ENCODE measurements at places on chromosomes 1 and 21.
A peak's percentile ranks its signal among the peaks of the same experiment; 100 is the strongest.

- no peak for DNase-seq
These were observed 31.8 kb downstream of the CLEC20A start for GRCh38 chr1:178465011-178465410.

DNA sequence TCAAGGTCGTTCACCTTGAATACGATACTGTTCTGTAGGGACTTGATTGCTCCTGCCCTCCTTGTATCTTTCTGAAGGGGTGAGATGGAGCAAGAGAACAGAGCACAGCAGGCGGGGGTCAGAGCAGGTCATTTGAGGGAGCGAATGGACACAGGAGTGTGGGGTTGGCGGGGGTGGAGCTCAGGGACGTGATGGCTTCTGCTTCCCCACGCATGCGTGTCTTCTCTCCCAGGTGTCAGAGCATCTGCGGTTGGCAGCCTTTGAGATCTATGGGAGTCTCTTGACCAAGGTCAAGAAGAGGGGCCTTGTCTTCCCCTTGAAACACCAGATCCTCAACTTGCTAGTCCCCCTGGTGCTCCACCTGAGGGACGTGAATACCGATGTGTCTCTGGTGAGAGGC, 63.9 kb downstream of the INAVA start:
- no peak for DNase-seq

DNA sequence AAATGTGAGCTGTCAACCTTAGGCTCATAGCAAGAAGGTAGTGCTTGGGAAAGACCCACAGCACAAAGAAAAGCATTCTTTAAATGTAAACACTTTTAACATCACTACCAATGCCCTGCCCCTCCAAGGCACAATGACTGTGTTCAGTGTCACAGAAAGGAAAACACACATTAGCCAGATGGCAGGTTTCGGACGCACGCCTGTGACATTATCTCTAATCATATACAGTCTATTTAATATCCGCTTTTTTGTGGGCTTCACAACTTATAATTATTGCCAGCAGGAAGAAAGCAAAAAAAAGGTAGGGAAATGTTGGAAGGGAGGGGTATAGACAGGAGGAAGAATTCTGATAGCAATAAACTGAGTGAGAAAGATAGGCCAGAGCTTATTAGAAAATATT, 112.4 kb upstream of the BEND5 start:
- DNase-seq, result no peak

- no peak for DNase-seq
These were observed 9.4 kb downstream of the PROX1 start for GRCh38 chr1:213997038-213997771.

DNA sequence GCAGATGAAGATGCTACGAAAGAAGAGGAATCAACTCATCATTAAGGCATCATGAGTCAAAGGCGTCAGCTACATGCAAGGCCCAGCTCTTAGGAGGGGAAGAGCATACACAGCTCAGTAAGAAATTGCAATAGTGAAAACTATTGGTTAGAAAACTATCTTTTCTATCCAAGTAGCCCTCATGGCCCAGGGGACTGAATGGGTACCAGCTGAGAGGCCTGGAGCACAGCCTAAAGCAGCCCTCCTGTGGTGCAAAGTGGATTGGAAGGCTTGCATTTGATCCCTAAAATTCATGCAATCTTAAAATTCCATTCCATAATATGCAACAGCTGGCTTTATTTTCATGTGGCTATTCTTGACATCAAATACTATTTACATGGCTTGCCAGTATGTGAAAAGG, 251.8 kb upstream of the USP24 start:
- no peak for DNase-seq

- DNase-seq, result no peak
These were observed 85.6 kb downstream of the PAX7 start for GRCh38 chr1:18716112-18716784.

DNA sequence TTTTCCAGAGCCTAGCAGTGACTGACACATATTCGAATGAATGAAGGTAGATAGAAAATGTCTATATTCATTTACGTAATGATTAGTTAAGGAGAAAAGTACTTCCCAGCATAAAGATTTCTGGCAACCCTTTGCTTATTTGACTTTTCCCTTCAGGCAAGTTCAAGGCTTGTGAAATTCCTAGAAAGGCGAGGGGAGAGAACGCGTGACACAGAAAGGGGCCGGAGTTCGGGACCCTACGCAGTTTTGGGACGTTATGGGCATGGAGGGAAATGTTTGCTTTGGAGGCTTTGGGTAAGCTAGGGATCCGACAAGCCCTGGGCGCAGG, 472 bp upstream of the USP25 start:
- no peak for DNase-seq

DNA sequence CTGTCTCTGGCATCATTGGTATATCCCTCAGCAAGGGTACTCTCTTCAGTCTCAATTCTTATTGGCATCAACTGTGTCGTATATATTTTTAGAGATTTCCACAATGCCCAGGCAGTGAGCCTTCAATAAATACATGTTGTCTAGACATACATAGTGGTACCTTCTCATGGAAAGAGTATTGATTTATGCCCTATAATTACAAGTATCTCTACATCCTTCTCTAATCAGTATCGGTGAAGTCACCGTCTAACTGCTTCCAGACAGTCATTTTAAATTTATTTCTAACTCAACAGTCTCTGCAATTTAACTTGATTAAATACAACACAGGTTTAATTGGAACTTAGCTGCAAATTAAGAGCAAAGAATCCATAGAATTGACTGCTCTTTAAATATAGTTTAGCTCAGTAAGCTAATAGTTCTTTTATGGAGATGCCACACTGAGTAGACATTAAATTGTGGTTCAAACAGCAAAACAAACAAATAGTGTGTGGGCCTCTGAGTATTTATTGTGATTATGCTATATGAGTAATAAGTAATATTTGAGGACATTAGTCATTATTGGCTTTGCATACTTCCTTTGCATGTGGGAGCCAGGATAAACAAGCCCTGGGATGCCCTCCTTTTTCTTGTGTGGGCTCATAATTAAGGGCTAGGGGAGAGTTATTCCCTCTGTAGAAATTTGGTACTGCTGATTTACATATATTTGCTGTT, 126.9 kb upstream of the DUSP10 start:
- no peak for DNase-seq

DNA sequence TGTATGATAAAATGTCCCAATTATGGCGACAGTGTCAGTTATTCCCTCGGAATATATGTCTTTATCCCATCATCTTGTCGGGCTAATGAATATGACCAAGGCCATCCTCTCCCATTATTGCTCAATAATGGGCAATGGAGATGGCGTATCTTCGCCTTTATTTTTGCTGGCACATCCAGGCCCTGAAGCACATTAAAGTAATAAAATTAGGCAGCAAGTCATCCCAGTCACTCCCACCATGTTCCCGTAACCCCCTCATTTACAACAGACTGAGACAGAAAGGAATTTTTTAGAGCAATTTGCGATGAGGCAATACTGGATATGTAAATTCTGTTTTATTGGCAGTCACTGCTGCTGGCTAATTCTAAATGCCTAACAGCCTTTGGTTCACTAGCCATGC, 35.3 kb downstream of the CLIC6 start:
- DNase-seq, result peak; percentile 53

DNA sequence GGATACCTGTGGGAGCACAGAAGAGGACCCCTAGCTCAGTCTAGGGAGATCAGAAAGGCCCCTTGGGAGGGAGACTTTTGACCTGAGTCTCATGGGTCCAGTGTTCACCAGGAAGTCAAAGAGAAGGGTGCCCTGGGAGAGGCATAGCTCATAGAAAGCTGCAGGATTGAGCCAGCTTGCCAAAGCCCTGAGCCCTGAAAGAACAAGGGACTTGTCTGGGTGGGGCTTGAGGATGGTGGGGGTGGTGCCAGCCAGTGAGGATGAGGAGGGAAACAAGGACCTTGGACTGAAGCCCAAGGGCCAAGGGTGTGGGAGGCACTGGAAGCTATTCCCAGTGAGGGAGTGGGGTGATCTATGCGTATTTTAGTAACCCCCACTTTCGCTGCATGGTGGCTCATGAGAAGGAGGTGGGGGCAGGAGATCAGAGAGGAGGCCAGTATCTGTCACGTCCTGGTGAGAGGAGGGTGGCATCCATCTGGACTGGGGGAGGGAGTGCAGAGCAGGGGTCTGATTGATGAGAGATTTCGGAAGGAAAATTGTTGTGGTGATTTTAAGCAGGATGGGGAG, 28.4 kb downstream of the DMBX1 start:
- DNase-seq, result no peak

GRCh38 chr1:7831458-7831857, 21.4 kb downstream of the UTS2 start:
- DNase-seq, result no peak

DNA sequence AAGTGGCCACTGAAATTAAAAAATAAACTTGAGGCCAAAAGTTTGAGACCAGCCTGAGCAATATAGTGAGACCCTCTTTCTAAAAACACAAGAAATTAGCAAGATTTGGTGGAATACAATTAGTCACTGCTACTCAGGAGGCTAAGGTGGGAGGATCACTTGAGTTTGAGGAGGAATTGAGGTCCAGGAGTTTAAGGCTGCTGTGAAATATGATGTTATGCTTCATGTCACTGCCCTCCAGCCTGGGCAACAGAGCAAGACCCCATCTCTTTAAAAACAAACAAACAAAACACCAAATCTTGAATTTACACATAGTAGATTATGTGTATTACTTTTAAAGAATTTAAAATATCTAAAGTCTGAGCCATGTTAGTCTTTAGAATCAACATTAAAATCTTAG, 6.3 kb upstream of the FNBP1L start:
- DNase-seq, result no peak

DNA sequence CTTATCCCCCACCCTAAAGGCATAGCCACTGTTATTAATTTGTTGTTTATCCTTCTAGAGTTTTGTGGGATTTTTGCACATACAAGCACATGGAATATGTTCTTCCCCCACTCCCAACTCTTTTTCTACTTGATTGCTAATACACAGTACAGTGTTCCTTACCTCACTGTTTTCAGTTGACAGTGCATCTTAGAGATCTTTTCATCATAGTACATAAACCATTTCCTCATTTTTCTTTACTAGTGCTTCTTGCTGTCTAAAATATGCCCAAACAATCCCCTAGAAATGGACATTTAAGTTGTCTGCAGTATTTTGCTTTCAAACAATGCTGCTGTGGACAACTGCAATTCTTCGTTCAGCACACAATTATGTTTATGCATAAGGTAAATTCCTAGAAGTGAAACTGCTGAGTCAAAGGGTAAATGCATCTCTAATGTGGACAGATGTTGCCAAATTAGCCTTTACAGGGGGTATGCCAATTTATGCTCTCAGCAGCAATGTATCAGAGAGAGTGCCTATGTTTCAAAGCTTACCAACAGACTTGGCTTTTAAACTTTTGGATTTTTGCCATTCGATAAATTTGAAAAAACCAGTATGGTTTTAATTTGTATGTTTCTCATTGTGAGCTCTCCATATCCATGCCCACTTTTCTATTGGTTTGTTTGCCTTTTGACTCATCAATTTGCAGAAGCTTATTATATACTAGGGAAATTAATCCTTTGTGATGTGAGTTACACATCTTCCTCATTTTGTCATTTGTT, 132.6 kb downstream of the MRPS6 start:
- no peak for DNase-seq

GRCh38 chr21:34609244-34609932, 5.5 kb downstream of the RCAN1 start:
- no peak for DNase-seq

- DNase-seq, result no peak
These were observed 854 bp downstream of the MYCL start for GRCh38 chr1:39900662-39901463.

- DNase-seq, result no peak
These were observed 25.3 kb upstream of the SIPA1L2 start for GRCh38 chr1:232655028-232655745.

DNA sequence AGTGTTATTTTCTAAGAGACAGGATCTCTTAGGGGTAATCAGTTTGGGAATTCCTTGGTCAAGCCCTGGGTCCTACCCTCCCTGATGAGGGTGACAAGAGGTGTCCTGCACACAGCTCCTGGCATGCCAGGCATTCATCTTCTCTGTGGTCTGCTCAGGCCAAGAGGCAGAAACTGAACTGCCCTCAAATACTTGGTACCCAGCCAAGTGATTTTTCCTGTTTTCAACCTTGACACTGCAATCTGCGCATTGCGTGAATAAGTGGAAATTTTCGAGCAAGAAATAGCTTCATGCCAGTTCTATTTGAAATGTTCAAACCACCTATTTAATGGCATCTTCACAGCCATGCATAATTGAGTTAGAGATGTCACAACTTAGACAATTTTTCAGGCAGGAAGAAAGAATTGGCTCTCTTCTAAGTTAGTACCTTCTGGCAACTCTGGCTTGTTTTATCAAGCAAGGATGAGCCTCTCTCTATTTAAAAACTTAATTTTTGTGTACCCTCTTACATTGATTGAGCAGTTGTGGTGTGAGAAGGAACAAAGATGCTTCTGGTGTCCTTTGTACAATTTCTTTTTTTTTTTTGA, 27.0 kb downstream of the DNM3 start:
- no peak for DNase-seq

DNA sequence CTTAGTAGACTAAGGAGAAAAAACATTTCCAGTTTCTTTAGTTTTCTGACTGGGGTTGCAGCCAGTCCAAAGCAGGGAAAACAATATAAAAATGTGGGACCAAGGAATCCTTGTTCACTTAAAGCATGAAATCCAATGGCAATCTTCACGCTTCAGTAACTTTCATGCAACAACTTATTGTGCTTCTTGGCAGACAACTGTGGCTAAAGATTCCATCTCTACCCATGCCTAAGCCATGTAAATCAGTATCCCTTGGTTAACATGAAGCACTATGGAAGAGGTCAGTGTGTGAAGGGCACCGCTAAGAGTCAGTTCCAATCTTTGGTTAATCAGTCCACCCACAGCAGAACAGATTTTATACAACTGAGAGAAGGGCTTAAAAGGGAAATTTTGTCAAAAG, 201.8 kb upstream of the GREM2 start:
- no peak for DNase-seq

- no peak for DNase-seq
These were observed 32.9 kb downstream of the JAK1 start for GRCh38 chr1:64933296-64934070.

- no peak for DNase-seq
These were observed 193.8 kb downstream of the HS2ST1 start for GRCh38 chr1:87108228-87108627.

- DNase-seq, result no peak
These were observed 127.7 kb downstream of the S1PR1 start for GRCh38 chr1:101364370-101365120.

- DNase-seq, result no peak
These were observed 83.6 kb downstream of the LRRC8D start for GRCh38 chr1:89904219-89904980.

- DNase-seq, result no peak
These were observed 44.7 kb downstream of the MSH4 start for GRCh38 chr1:75841421-75841820.

GRCh38 chr1:8022395-8023286, 3.5 kb downstream of the ERRFI1 start:
- DNase-seq, result no peak

- no peak for DNase-seq
These were observed 37.6 kb downstream of the KIAA1614 start for GRCh38 chr1:180950321-180950720.

All from left forelimb (tissue), 1 donor.